Stimulated activated naive CD4-positive, alpha-beta T cell treated with Interleukin-2 at 50 U/mL for 16 hours (primary cell): ENCODE measurements at places on chromosomes 13 and 19.

- DNase-seq, result no peak
These were observed 39.3 kb upstream of the UBE2L5 start for GRCh38 chr13:30382836-30383525.

GRCh38 chr13:39347926-39348901 lies 254.8 kb downstream of the LHFPL6 start:
- DNase-seq, result no peak

DNA sequence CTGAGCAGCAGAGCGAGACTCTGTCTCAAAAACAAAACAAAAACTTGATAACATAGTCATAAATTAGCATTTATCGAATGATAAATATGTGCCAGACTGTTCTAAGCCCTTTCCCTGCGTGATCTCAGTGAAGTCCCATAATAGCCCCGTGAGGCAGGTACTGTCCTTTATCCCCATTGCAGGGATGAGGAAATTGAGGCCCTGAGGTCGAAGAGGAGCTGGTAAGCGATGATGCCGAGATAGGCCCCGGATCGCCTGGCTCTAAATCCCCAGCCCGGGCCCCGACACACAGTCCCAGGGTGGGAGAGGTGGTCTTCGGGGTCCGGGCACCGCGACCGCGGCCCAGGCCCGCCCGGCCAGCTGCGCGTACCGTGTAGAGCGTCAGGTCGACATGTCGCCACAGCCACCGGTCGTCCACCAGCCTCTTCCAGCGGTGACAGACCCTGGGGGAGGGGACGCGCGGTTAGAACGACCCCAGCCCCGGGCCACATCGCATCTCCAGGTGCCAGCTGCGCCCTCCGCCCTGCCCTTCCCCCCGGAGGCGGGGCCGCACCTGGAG lies 625 bp downstream of the FBXL12 start:
- no peak for DNase-seq

DNA sequence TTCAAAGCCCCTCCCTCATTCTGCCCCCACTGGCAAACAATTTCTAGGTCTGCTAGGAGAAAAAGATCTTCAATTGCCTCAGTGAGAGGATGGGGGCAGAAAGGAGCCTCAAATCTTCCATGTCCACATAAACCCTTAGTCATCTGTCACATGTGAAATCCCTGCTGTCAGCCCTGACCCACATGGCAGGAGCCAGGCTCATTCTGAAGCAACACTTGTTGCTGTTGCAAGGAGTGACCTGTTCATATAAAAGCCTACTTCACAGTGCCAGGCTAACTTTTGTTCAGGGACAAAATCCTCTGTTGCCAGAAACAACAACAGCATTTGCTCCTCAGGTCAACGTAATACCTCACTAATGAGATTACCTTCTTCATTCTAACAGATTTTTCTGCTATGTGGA lies 70.5 kb downstream of the IRS2 start:
- DNase-seq, result no peak

- DNase-seq, result peak; percentile 59
These were observed 1.3 kb upstream of the FFAR1 start for GRCh38 chr19:35346193-35347052.

GRCh38 chr19:50508843-50509190 lies 2.2 kb downstream of the JOSD2 start:
- DNase-seq, result no peak

- no peak for DNase-seq
These were observed 50.2 kb downstream of the RFX2 start for GRCh38 chr19:6059988-6060599.

- DNase-seq, result no peak
These were observed 21.3 kb downstream of the NKPD1 start for GRCh38 chr19:45139286-45140143.

- no peak for DNase-seq
These were observed 21.1 kb upstream of the CEACAM21 start for GRCh38 chr19:41554907-41555306.

DNA sequence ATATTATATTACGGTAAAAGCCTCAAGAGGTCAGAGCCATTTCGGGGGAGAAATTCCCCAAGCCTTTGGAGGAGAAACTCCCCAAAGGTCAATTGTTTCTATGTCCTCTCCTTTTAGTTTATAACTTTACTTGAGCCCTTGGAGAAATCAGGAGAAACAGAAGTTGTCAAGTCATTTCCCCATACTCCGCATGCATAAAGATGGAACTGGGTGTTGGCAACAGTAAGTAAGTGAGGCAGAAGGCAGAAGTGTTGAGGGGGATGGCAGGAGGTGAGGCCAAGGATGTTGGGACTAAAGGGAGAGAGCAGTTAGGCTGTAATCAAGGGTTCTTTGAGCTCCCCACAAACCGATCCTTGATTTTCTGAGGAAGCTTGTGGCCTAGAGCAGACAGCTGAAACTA lies 307.9 kb downstream of the ENOX1 start:
- DNase-seq, result no peak

DNA sequence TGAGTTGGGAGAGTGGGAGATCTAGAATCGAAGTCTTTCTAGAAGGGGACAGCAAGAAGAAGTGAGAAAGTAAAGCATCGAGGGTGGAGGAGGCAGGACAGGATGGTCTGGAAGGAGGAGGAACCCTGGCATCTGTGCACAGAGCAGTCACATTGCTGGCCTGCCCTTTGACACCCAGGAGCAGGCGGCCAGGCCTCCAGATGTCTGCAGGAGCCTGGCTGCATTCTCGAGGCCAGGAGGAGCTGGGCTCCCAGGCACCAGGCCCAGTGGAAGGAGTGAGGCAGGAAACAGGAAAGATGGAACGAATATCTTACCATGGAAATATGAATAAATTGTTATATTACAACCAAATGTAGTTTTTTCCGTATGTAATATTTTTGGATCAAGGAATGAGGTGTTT lies 27.7 kb upstream of the ARGLU1 start:
- DNase-seq, result no peak

DNA sequence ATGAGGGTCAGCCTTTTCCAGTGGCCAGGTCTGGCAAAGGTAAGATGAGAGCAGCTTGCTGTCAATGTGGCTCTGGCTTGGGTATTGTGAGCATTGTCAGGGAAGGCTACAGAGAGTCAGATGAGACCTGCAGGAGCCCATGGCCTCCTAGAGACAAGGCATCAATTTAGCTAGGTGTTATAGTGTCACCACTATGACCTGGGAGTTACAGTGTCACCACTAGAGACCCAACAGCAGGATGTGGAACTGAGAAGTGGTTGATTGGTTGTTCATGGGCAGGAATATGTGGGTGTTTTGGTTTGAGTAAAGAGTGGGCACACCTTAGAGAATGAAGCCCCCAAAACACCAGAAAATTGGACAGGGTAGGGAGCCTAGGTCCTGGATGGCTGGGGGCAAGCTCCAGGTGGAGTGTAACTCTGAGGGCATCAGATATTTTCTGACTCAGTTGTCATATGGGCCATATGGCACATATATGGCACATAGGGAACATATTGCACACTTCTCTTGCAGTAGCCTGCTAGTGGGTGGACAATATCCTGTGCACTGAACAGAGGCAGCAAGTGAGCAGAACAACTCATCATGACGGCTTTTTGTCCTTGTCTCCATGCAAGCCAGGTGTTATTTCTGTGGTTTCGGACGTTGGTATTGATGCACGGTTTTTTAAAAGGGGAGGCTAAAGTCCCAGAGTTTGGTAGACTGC lies 46.3 kb upstream of the CEACAM21 start:
- no peak for DNase-seq

GRCh38 chr13:104683789-104684188 lies 1617.6 kb upstream of the SLC10A2 start:
- no peak for DNase-seq

- DNase-seq, result no peak
These were observed 90.2 kb downstream of the ATP11A start for GRCh38 chr13:112779856-112780604.

DNA sequence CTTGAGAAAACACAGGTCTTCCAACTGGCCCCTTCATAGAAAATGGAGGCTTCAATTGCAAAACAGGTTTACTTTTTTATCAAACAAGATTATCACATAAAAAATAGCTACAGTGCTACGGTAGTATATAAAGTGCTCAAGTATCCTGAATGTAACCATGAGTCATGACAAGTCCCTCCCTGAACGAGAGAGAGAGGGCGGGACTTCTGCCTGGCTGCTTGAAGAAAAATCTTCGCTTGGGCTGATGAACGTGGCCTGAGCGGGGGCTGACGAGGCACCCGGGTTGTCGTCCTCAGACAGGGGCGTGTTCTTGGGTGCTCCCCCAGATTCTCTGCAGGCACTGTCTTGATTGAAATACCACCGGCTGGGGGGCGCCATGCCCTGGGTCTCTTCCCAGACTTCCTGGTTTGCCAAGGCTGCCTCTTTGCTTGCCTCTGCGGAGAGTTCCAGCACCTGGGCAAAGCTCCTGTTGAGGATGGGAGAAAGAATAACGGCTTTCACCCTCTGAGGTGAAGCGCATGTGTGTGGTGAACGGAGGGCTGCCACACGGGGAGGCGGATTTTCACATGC lies 23.2 kb upstream of the CPAMD8 start:
- DNase-seq, result no peak

- DNase-seq, result peak; percentile 27
These were observed 64.8 kb upstream of the GPR183 start for GRCh38 chr13:99371956-99372355.

- DNase-seq, result no peak
These were observed 5.8 kb downstream of the TEAD2 start for GRCh38 chr19:49356382-49356781.

GRCh38 chr13:78638216-78638615 lies 20.7 kb downstream of the OBI1 start:
- no peak for DNase-seq

DNA sequence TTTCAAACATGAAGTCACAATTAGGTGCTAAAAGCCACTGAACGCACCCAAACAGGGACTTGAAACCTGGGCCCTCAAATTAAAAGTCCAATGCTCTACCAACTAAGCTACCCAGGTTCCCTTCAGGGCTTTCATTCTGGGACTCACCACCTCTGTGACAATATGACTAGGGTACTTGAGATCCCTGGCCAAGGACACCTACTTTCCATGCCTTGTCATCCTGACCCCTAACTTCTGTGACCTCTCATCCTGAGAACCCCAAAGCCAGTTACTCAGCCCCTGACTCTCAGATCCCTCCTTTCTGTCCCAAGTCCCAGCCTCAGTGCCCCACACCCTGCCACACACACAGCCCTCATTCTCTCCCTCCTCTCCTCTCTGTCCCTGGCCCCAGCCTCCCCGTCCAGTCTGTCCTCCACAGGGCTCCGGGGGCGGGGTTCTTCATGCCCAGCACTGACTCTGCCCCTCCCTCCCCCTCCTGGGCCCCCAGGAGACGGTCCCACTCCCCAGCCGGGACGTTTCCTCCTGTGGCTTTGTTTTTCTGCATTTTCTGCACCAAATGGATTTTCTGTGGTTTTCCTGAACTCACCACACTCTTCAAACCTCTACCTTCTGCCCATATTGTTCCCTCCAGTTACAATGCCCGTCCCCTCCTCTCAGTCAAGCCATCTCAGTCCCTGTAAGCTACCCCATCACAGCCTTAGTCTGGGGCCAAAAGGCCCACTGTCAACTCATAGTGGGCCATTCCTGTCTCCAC lies 7.0 kb downstream of the RCN3 start:
- DNase-seq, result no peak

GRCh38 chr13:29746148-29746677 lies 104.2 kb downstream of the UBL3 start:
- DNase-seq, result no peak

DNA sequence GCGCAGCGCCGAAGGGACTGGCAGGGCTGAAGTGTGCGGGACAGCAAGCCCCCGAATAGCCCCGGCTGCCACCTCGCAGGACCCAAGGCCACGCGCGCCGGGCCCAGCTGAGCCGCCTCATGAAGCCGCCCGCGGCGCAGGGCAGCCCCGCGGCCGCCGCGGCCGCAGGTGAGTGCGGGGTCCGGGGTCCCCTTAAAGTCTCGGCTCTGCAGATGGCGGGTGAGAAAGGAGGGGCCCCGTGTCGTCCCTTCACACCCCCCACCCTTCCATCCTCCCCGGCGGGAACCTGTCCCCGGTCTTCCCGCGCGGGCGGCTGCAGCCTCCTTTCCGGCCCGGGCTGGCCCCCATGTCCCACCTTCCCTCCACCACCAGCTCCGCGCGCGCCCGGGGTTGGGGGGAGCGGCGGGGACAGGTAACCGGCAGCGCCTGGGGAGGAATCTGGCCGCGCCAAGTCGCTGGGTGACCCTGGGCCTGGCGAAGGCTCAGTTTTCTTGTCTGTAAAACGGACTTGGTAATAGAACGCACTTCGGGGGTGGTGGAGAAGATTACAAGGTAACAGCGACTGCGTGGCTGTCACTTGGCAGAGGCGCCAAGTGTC lies 338 bp downstream of the RGCC start:
- DNase-seq, result peak; percentile 21

- no peak for DNase-seq
These were observed 64.8 kb downstream of the UNC13A start for GRCh38 chr19:17623224-17623935.

- DNase-seq, result no peak
These were observed 119.5 kb upstream of the MCF2L start for GRCh38 chr13:112849500-112849899.

- peak; percentile 83 for DNase-seq
These were observed 9.6 kb downstream of the GIPR start for GRCh38 chr19:45677351-45678230.

GRCh38 chr13:75635828-75636435 lies at the start of gene LMO7:
Gene LMO7 (plus strand): TSS chr13:75636330. CDS start chr13:75636658, 328 bp downstream.
- peak; percentile 49 for DNase-seq

GRCh38 chr19:13095934-13096927 lies 6.4 kb downstream of the LYL1 start:
- DNase-seq, result no peak

DNA sequence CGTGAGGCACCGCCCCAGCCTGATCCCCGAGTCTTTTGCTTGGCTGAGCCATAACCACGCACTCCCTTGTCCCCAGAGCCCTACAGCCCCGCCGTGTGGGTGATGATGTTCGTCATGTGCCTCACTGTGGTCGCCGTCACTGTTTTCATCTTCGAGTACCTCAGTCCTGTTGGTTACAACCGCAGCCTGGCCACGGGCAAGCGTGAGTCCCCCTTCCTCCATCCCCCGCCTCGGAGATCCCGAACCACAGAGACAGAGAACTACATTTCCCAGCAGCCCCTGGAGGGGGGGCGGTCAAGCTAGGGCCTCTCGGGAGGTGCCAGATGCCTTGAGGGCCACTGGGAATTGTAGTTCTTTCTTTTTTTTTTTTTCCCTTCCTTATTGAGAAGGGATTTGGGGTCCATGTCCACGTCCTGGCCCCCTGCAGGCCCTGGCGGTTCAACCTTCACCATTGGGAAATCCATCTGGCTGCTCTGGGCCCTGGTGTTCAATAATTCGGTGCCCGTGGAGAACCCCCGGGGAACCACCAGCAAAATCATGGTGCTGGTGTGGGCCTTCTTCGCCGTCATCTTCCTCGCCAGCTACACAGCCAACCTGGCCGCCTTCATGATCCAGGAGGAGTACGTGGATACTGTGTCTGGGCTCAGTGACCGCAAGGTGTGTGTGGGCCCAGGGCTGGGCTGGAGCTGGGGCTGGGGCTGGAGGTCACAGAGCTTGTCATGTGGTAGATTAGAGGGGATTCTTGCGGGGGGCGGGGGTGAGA lies 25.9 kb downstream of the GRIN2D start:
- peak; percentile 70 for DNase-seq

GRCh38 chr13:95349267-95349666 lies 48.0 kb upstream of the ABCC4 start:
- no peak for DNase-seq
